ENCODE measurements at places on chromosomes 1 and 21. TPM values are rescaled to one million over a fixed set of nuclear protein-coding genes. Genes with fewer than 3 reads are reported as not detected.

PRELP gene
- total RNA-seq: not detected

LRRC53 gene
- not detected for total RNA-seq

GRCh38 chr1:84272401-84272800 is 29.1 kb upstream of the SAMD13 start:
- DNase-seq: no peak

DNA sequence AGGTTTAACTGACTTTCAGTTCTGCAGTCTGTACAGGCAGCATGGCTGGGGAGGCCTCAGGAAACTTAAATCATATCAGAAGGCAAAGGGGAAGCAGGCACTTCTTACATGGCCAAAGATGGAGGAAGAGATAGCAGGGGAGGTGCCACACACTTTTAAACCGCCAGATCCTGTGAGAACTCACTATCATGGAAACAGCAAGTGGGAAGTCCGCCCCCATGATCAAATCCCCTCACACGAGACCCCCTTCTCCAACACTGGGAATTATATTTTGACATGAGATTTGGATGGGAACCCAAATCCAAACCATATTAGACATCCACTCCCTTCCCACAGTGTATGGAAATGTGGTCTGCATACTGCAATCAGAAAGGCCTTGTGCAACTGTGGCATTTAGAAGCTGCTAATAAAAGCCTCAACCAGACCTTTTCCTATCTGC is 148.2 kb downstream of the FCRL5 start:
- no peak for DNase-seq

DNA sequence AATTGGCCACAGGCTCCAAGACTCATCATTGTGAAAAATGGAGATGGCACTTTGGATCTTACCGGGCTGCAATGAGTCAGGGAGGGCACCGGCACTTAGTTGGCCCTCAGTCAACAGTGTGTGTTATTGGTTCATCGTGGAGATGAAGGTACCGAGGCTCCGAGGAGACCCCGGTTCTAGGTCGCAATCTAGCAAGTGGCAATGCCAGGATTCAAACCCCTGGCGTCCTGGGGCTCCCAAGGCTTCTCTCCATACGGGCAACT is 49.0 kb upstream of the ACOT11 start:
- no peak for DNase-seq

DNA sequence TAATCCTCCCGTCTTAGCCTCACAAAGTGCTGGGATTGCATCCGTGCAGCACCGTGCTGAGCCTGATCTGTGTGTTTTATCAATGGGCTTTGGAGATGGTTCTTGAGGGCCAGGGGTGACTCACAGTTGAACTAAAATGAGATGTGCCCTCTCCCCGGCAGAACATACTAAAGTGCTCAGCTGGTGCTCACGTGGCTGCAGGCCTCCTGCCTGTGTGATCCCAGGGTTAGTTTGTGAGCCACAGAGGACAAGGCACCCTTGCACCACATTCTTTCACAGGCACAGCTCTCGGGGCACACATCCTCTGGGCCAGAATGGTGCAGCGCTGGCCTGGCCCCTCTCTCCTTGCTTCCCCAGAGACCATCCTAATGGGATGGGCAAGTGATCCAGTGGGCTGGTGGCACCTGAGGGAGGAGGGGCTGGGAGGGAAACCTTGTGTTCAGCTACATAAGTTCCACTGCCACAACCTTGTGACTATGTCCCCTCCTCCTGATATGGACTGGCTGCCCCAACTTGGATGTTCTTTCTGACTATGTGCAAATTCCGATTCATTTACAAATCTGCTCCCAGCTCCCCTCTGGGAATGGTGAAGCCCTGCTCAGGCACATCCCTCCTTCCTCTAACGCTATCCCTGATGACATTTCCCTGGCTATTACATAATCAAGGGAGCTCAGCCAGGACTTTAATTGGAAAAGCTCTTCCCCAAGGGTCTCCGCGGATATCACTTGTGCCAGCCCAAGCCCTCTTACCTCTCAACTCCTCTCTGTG is 197.0 kb upstream of the EDN2 start:
- DNase-seq: no peak

- no peak for DNase-seq
These were observed 2.2 kb downstream of the RALGPS2 start for GRCh38 chr1:178727014-178727895.

- DNase-seq: no peak
These were observed 363.2 kb downstream of the OMA1 start for GRCh38 chr1:58183286-58183685.

- no peak for DNase-seq
These were observed 450 bp downstream of the SDE2 start for GRCh38 chr1:225998560-225999226.

GRCh38 chr1:230992100-230992774 is 13.3 kb downstream of the ARV1 start:
- no peak for DNase-seq

Data from natural killer cell (primary cell).